H9 (cell line): ENCODE measurements at places on chromosomes 4 and X. TPM values are rescaled to one million over a fixed set of nuclear protein-coding genes. Genes with fewer than 3 reads are reported as not detected.

DNA sequence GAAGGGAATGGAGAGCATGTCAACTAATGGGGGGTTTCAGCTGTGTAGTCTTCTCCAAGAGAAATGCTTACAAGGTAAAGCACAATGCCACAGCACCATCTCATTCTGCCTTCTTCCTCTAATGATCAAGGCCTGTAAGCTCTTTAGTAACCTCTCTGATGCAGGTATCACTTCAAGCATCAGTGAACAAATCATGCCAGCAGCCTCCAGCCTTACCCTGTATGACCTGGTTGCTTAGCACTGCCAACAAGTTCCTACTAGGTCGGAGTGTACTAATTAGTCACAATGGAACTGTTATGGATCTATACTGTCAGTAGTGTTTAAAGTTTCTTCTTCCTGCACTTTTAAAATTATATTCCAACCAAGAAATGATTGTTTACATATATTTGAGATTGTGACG is 197.7 kb downstream of the GRID2 start:
- no peak overlapping the region for H3K4me3 ChIP-seq
- no peak overlapping the region for H3K27ac ChIP-seq
- no peaks in the 10 kb centered on the region for H3K36me3 ChIP-seq

GRCh38 chrX:33065415-33065814 is 145.9 kb downstream of the DMD start:
- DNase-seq, result no peak
- H3K27ac ChIP-seq, result no peak overlapping the region
- no peak overlapping the region for H3K4me3 ChIP-seq
- no peaks in the 10 kb centered on the region for H3K36me3 ChIP-seq

Gene GPR82
- not detected in 2 replicates for total RNA-seq

DNA sequence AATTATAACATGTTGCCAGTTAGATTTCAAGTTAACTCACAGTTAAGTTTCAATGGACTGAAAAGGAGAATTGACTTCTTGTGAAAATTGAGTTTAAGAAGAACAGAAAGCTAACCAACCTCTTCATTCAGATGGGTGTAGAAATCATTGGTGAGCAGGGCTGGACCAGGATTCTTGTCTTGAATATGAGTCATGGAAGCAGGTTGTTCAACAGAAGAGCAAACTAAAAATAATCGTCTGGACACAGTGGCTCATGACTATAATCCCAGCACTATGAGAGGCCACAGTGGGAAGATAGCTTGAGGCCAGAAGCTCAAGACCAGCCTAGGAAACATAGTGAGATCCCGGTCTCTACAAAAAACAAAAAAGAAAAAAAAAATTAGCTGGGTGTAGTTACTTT is 98.2 kb downstream of the ARSJ start:
- DNase-seq, result no peak
- H3K4me3 ChIP-seq, result no peak overlapping the region
- H3K27me3 ChIP-seq, result no peaks in the 10 kb centered on the region
- peaks cover 10% of the 10 kb centered on the region for H3K36me3 ChIP-seq

DNA sequence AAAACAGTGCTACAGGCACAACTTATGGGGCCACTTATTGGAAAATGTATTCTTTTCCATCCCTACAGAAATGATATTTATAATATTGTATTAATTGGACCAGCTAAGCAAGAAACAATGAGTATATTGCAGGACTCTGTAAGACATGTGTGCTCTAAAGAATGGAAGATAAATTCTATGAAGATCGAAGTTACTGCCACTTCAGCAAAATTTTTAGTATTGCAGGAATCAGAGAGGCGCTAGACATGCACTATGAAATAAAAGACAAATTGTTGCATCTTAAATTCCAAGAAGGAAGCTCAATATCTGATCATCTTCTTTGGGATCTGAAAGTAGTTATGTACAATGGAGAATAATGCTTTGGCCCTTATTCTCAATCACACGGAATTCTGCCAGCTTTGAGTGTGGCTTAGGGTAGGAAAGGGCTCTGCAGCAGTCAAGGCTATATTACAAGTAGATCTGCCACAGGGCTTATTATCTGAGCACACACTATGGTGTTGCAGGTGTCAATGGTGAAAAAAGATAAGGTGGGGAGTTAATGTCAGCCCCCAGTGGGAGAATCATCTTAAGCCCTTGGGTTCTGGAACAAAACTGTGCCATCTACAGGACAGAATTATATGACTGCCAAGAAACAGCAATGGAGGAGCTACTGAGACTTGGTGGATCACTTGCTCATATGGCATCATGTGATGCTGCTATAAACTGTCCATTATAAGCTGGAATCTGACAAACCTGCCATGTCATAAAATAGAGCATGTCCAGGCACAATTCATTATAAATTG is 334.0 kb upstream of the NDST3 start:
- no peak overlapping the region for H3K4me3 ChIP-seq
- H3K4me1 ChIP-seq, result no peaks in the 10 kb centered on the region
- no peaks in the 10 kb centered on the region for H3K27me3 ChIP-seq
- no peak for DNase-seq
- H3K36me3 ChIP-seq, result no peaks in the 10 kb centered on the region
- H3K27ac ChIP-seq, result no peak overlapping the region

DNA sequence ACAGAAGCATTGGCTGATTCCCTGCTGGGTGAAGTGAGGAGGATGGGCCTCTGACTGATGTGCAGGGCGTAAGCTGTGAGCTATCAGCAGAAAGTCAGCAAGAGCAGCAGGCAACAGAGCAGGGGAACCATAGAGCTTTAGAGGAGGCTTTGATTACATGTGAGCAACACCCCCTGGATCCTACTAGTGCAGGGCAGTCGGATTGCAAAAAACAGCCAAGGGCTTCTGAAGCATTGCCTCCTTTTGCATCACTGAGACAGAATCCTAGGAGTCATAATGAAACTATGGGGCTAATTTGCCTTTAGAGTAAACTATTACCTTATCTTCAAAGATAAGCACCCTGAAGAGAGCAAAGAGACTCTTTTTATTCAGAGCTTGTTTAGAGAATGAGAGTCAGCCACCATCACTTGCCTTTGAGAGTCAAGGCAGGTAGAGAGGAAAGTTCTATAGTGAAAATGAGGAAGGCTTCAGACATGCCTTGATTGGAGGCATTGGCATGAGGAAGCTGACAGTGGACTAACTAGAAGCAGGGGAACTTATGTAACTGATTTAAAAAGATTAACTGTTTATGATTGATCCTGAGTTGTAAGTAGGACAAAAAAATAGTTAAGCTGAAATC is 420.3 kb downstream of the PDHA2 start:
- no peak overlapping the region for H3K27ac ChIP-seq
- DNase-seq, result peak; percentile 38
- no peaks in the 10 kb centered on the region for H3K27me3 ChIP-seq
- peaks cover 3% of the 10 kb centered on the region; the same call in 1 of the 2 replicates for H3K4me1 ChIP-seq
- no peak overlapping the region for H3K4me3 ChIP-seq
- 0 out of 2 replicates have a peak, but pooled peaks cover 4% of the 10 kb centered on the region for H3K36me3 ChIP-seq

Gene PDZD4
- 110 and 118 TPM in 2 replicates for total RNA-seq

DNA sequence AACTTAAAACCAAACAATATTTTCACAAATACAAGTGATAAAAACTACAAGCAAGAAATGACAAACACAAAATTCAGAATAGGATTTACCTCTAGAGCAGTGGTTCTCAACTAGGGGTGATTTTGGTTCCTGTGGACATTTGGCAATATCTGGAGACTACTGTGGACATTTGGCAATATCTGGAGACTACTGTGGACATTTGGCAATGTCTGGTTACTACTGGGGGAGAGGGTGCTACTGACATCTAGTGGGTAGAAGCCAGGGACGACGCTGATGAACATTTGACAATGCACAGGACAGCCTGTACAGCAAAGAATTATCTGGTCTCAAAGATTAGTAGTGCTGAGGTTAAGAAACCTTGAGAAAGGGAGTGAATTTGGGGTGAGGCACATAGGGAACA is 169.8 kb downstream of the CLCN4 start:
- no peaks in the 10 kb centered on the region for H3K4me1 ChIP-seq
- H3K4me3 ChIP-seq, result no peak overlapping the region
- DNase-seq, result no peak
- H3K27me3 ChIP-seq, result no peaks in the 10 kb centered on the region

GRCh38 chrX:48927123-48927522 is 8.3 kb upstream of the PIM2 start:
- H3K4me1 ChIP-seq, result peaks cover 12% of the 10 kb centered on the region; the same call in 1 of the 2 replicates
- H3K27me3 ChIP-seq, result no peaks in the 10 kb centered on the region
- peak overlapping the region; percentile 99 for H3K27ac ChIP-seq
- peaks cover 49% of the 10 kb centered on the region for H3K36me3 ChIP-seq
- H3K4me3 ChIP-seq, result peak overlapping the region; percentile 51
- DNase-seq, result peak; percentile 74

- no peaks in the 10 kb centered on the region for H3K27me3 ChIP-seq
- no peak overlapping the region for H3K27ac ChIP-seq
- DNase-seq, result no peak
- no peaks in the 10 kb centered on the region for H3K4me1 ChIP-seq
Measured at GRCh38 chr4:2745981-2746806, 9.9 kb downstream of the TNIP2 start.

DNA sequence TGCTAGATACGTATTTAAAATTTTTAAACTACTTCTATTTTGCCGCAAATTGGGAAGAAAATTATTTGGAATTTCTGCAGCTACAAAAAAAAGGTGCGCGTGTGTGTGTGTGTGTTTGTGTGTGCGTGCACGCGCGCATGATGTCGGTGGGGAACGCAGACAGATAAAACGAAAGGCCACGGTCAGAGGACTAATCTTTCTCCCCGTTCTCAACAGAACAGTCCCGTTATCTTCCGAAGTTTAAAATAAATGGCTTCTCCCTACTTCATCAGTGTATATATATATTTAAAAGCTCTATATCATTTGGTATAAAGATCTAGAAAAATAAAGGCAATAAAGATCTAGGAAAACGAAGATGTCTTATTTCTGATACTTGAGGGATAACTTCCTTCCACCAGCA is 1.5 kb downstream of the MGARP start:
- H3K4me1 ChIP-seq, result no peaks in the 10 kb centered on the region
- peaks cover 12% of the 10 kb centered on the region; the same call in 1 of the 2 replicates for H3K27me3 ChIP-seq
- DNase-seq, result no peak
- no peaks in the 10 kb centered on the region for H3K36me3 ChIP-seq
- H3K4me3 ChIP-seq, result peak overlapping the region; percentile 69

DNA sequence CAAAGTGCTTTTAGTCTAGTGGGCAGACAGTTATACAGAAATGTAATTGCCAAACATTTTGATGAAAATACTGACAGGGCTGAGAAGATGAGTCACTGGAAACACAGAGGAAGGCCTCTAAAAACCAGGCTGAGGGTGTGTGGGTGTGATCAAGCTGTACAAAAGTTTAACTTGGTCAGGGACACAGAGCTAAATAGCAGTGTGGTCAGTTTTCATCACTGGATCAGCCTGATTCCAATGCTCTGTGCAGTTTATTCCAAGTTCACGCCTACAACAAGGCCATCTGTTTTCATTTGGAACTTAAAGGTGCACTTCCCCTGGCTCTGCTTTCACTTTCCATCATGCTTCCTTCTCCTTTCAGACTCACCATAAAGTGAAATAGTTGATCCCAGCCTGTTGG is 10.6 kb downstream of the CENPVL3 start:
- H3K27ac ChIP-seq, result no peak overlapping the region
- no peaks in the 10 kb centered on the region; the same call in 1 of the 2 replicates for H3K4me1 ChIP-seq
- H3K4me3 ChIP-seq, result no peak overlapping the region
- no peaks in the 10 kb centered on the region; the same call in 1 of the 2 replicates for H3K36me3 ChIP-seq

Gene ATP8A1
- total RNA-seq, result 5.1 and 5.7 TPM in 2 replicates

DNA sequence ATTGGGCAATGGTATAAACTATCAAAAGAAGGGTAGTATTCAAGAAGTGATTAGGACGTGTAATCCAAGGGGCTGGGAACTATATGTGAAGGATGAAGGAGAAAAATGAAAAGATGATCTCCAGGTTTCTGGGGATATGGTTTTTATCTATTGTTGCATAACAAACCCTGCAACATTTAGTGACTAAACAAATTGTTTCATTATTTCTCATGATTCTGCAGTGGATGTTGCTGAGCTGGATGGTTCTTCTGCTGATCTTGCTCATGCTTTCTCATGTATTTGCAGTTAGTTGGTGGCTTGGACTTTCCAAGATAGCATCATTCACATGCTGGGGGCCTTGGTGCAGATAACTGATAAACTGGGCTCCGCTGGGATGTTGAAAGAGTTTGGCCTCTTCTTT is 29.1 kb downstream of the PHOX2B start:
- H3K4me3 ChIP-seq, result no peak overlapping the region
- no peak overlapping the region for H3K27ac ChIP-seq
- 0 out of 2 replicates have a peak, but pooled peaks cover 3% of the 10 kb centered on the region for H3K27me3 ChIP-seq
- no peaks in the 10 kb centered on the region for H3K4me1 ChIP-seq
- no peaks in the 10 kb centered on the region for H3K36me3 ChIP-seq
- no peak for DNase-seq

GRCh38 chr4:140038031-140038533 is 115.9 kb downstream of the MAML3 start:
- H3K4me3 ChIP-seq, result no peak overlapping the region
- no peak for DNase-seq
- no peak overlapping the region for H3K27ac ChIP-seq
- H3K4me1 ChIP-seq, result no peaks in the 10 kb centered on the region; the same call in 1 of the 2 replicates
- H3K27me3 ChIP-seq, result no peaks in the 10 kb centered on the region

GRCh38 chrX:125205918-125206665 is 113.6 kb upstream of the TEX13C start:
- peak overlapping the region; percentile 88 for H3K4me3 ChIP-seq
- no peaks in the 10 kb centered on the region; the same call in 1 of the 2 replicates for H3K4me1 ChIP-seq
- DNase-seq, result peak; percentile 66
- H3K27ac ChIP-seq, result peak overlapping the region; percentile 29
- H3K36me3 ChIP-seq, result no peaks in the 10 kb centered on the region
- H3K27me3 ChIP-seq, result peaks cover 12% of the 10 kb centered on the region; the same call in 1 of the 2 replicates

DNA sequence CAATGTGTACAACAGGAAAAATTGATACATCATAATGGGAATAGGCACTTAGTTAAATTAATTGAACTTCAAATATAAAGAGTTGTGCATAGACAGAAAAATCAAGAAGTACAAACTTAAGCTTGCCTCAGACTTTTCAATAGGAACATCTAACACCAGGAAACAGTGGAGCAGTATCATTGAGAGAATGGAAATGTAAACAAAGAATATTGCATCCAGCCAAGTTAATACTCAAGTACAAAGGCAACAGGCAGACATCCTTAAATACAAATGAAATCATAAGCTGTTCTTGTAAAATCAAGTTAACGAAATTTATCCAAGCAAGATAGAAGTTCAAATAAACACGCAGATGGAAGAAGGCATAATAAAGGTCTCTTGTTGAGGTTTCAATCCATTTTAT is 71.2 kb upstream of the TLR2 start:
- H3K27me3 ChIP-seq, result no peaks in the 10 kb centered on the region
- no peak for DNase-seq

Gene SPP1
- total RNA-seq, result 13.2 and 15.5 TPM in 2 replicates

GRCh38 chrX:111662292-111662691 is 18.7 kb upstream of the ALG13 start:
- no peak overlapping the region for H3K27ac ChIP-seq
- H3K4me3 ChIP-seq, result no peak overlapping the region
- H3K27me3 ChIP-seq, result no peaks in the 10 kb centered on the region
- DNase-seq, result no peak
- no peaks in the 10 kb centered on the region for H3K4me1 ChIP-seq
